ENCODE measurements at places on chromosomes 2 and 18. TPM values are rescaled to one million over a fixed set of nuclear protein-coding genes. Genes with fewer than 3 reads are reported as not detected.

The NOL4 gene
- not detected for total RNA-seq

The GPR17 gene
- not detected for total RNA-seq

The ESCO1 gene
- total RNA-seq: 21.1 TPM

The SLC8A1 gene
- total RNA-seq: 0.44 TPM

The NGEF gene
- not detected for total RNA-seq

The SERPINB11 gene
- total RNA-seq: not detected

The NAT8 gene
- total RNA-seq: not detected

The MDH1B gene
- 0.32 TPM for total RNA-seq

The ZNF521 gene
- total RNA-seq: not detected

The KATNAL2 gene
- total RNA-seq: 0.79 TPM

DNA sequence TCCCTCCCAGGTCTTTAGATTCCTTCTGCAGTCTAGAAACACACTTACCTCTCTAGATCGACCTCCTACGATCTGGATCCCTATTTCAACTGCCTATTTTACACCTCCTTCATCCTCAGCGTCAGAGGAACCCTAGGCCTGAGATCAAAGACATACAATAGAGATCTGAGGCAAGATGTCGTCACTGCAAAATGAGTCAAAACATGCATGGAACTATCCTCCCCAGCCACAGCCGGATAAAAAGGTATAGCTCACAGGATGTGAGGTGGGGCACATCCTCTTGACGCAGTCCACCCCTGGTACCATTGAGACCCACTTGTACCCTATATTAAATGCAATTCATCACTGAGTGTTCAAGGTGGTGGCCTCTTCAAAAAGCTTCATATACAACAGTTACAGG lies 63.7 kb upstream of the DNAJC10 start:
- peaks cover 7% of the 10 kb centered on the region for H3K27me3 ChIP-seq
- no peaks in the 10 kb centered on the region for H3K36me3 ChIP-seq
- DNase-seq: peak; percentile 50
- H3K27ac ChIP-seq: peak overlapping the region; percentile 17

DNA sequence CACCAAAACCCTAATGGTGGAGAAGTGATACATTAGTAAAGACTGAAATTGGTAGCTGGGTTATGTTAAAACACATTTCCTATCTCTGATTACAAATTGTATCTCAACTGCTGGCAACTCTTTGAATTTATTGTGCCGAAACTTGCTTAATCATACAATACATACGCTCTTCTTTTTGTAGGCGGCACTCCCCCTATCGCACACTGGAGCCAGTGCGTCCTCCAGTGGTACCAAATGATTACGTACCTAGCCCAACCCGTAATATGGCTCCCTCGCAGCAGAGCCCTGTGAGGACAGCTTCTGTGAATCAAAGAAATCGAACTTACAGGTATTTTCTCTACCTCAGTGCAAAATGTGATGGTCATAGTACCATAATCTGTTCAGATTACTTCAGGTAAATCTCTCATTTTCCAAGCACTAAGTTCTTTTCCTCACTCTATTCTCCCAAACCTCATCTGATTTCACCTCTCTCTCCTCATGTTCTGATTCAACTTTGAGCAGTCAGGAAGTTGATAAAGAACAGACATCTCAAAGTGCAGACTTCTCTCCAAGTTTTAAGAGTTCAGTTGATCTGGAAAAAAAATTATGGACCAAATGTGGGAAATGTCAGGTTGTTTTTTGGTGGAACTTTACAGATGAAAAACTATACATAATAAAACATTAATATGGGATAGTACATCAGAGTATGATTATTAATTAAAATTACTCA lies 66.5 kb downstream of the ABI2 start:
- H3K27ac ChIP-seq: no peak overlapping the region
- no peak overlapping the region for H3K4me3 ChIP-seq
- H3K4me1 ChIP-seq: peaks cover 9% of the 10 kb centered on the region
- no peaks in the 10 kb centered on the region for H3K27me3 ChIP-seq

GRCh38 chr18:21865043-21865442 lies 124.5 kb downstream of the MIB1 start:
- H3K4me1 ChIP-seq: no peaks in the 10 kb centered on the region

- H3K36me3 ChIP-seq: no peaks in the 10 kb centered on the region
- H3K27ac ChIP-seq: no peak overlapping the region
- H3K4me3 ChIP-seq: no peak overlapping the region
- no peak for DNase-seq
Measured at GRCh38 chr2:179751163-179751809, 110.1 kb downstream of the ZNF385B start.

DNA sequence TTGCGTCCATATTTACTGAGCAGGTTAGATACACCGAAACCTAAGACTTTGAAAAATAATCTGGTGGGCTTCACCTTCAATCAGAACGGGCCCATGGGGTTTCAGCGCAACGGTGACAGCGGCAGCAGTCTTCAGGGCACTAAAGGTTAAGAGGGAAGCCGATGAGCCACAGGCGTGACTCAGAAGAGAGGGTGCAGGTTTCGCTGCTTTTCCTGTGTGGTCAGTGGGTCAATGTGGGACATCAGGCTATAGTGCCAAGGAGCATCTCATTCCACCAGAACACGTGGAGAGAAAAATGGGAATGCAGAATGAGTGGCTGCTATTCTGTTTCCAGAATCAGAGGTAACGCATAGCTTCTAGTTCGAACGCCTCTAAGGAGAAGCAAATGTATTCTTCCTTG lies 8.9 kb downstream of the PTGR3 start:
- no peak overlapping the region for H3K4me3 ChIP-seq
- no peak for DNase-seq
- peaks cover 4% of the 10 kb centered on the region for H3K27me3 ChIP-seq
- peaks cover 14% of the 10 kb centered on the region for H3K4me1 ChIP-seq

GRCh38 chr2:239135531-239135930 lies 265.3 kb downstream of the HDAC4 start:
- H3K27ac ChIP-seq: no peak overlapping the region
- no peak for DNase-seq
- H3K4me1 ChIP-seq: peaks cover 16% of the 10 kb centered on the region
- no peak overlapping the region for H3K4me3 ChIP-seq
- H3K27me3 ChIP-seq: no peaks in the 10 kb centered on the region
- peaks cover 35% of the 10 kb centered on the region for H3K36me3 ChIP-seq

- DNase-seq: no peak
- no peak overlapping the region for H3K4me3 ChIP-seq
- no peaks in the 10 kb centered on the region for H3K4me1 ChIP-seq
- H3K27me3 ChIP-seq: no peaks in the 10 kb centered on the region
- no peaks in the 10 kb centered on the region for H3K36me3 ChIP-seq
- H3K27ac ChIP-seq: no peak overlapping the region
Measured at GRCh38 chr18:34131006-34131405, 93.7 kb downstream of the NOL4 start.

- H3K27ac ChIP-seq: peak overlapping the region; percentile 72
- no peaks in the 10 kb centered on the region for H3K36me3 ChIP-seq
- no peaks in the 10 kb centered on the region for H3K27me3 ChIP-seq
- H3K4me3 ChIP-seq: no peak overlapping the region
Measured at GRCh38 chr2:28649481-28650265, 102.0 kb upstream of the PPP1CB start.

GRCh38 chr2:188517549-188518215 lies 226.0 kb downstream of the GULP1 start:
- no peaks in the 10 kb centered on the region for H3K27me3 ChIP-seq
- no peaks in the 10 kb centered on the region for H3K4me1 ChIP-seq
- no peak overlapping the region for H3K4me3 ChIP-seq
- H3K27ac ChIP-seq: no peak overlapping the region
- no peak for DNase-seq
- no peaks in the 10 kb centered on the region for H3K36me3 ChIP-seq

DNA sequence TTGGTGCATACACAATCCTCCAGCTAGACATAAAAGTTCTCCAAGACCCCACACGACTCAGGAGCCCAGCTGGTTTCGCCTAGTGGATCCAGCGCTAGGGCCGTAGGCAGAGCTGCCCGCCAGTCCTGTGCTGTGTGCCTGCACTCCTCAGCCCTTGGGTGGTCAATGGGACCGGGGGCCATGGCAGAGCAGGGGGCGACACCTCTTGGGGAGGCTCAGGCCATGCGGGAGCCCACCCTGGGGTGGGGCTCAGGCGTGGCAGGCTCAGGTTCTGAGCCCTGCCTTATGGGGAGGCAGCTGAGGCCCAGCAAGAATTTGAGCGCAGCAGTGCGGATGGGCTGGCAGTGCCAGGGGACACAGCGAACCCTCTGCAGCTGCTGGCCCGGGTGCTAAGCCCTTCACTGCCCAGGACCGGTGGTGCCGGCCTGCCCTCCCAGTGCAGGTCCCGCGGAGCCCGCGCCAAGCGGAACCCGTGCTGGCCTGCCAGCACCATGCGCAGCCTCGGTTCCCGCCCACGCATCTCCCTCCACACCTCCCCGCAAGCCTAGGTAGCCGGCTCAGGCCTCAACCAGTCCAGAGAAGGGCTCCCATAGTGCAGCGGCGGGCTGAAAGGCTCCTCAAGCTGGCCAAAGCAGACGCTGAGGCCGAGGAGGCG lies 1566.6 kb upstream of the SLC39A10 start:
- no peak overlapping the region for H3K4me3 ChIP-seq
- no peaks in the 10 kb centered on the region for H3K4me1 ChIP-seq
- no peaks in the 10 kb centered on the region for H3K36me3 ChIP-seq
- no peak for DNase-seq

- peaks cover 15% of the 10 kb centered on the region for H3K4me1 ChIP-seq
- H3K36me3 ChIP-seq: peaks cover 24% of the 10 kb centered on the region
- H3K27ac ChIP-seq: no peak overlapping the region
- H3K27me3 ChIP-seq: peaks cover 5% of the 10 kb centered on the region
- H3K4me3 ChIP-seq: no peak overlapping the region
- no peak for DNase-seq
Measured at GRCh38 chr2:208360259-208361076, 46.1 kb upstream of the PTH2R start.

- H3K4me1 ChIP-seq: peaks cover 79% of the 10 kb centered on the region
- H3K27ac ChIP-seq: peak overlapping the region; percentile 91
- peaks cover 18% of the 10 kb centered on the region for H3K36me3 ChIP-seq
- peak overlapping the region; percentile 73 for H3K4me3 ChIP-seq
- DNase-seq: peak; percentile 55
Measured at GRCh38 chr18:2982452-2983269, 30.3 kb downstream of the LPIN2 start.

DNA sequence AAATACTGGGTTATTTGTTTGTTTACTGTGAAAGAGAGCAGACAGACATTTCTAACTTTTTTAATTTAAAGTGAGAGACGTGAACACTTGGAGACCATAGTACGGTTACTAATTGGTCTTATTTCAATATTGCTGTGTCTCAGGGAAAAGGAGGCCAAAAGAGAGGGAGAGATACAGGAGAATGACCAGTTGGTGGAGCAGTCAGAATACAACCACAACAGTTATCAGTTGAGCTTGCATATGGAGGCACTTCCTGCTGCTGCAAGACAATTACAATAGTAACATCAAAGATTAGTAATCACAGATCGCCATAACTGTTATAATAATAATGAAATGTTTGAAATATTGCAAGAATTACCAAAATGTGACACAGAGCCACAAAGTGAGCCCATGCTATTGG lies 58.2 kb downstream of the TWSG1 start:
- no peak overlapping the region for H3K27ac ChIP-seq
- H3K4me3 ChIP-seq: no peak overlapping the region
- H3K4me1 ChIP-seq: no peaks in the 10 kb centered on the region
- peaks cover 26% of the 10 kb centered on the region for H3K36me3 ChIP-seq

GRCh38 chr2:45610281-45611019 lies 617 bp downstream of the SRBD1 start:
- H3K27ac ChIP-seq: peak overlapping the region; percentile 95
- peak overlapping the region; percentile 95 for H3K4me3 ChIP-seq
- DNase-seq: peak; percentile 69
- H3K36me3 ChIP-seq: no peaks in the 10 kb centered on the region
- H3K4me1 ChIP-seq: peaks cover 25% of the 10 kb centered on the region

DNA sequence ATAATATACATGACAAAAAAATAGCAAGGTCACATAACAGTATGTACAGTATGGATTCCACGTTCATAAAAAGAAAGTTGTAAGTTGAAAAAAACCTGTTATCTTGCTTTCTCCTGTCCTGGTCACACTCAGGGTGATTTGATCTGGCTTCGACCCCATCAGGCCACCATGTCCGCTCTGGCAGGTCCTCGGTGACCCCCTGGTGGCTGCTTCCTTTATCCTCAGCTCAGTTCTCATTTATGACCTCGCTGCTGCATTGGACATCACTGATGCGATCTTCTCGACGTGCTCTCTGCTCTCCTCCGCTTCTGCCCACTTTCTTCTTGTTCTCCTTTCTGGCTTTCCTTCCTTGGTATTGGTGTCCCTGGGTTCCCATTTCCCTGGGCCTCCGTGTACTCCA lies 29.7 kb downstream of the DGKD start:
- no peak for DNase-seq
- H3K4me3 ChIP-seq: no peak overlapping the region
- H3K27ac ChIP-seq: peak overlapping the region; percentile 95
- peaks cover 15% of the 10 kb centered on the region for H3K36me3 ChIP-seq
- H3K4me1 ChIP-seq: peaks cover 76% of the 10 kb centered on the region

- H3K36me3 ChIP-seq: no peaks in the 10 kb centered on the region
- DNase-seq: no peak
- H3K4me3 ChIP-seq: no peak overlapping the region
- H3K27ac ChIP-seq: no peak overlapping the region
- H3K27me3 ChIP-seq: peaks cover 16% of the 10 kb centered on the region
Measured at GRCh38 chr2:172921532-172922236, 154.0 kb upstream of the MAP3K20 start.

- peak overlapping the region; percentile 94 for H3K27ac ChIP-seq
- peak; percentile 77 for DNase-seq
- H3K4me1 ChIP-seq: peaks cover 76% of the 10 kb centered on the region
- no peaks in the 10 kb centered on the region for H3K27me3 ChIP-seq
- H3K4me3 ChIP-seq: peak overlapping the region; percentile 91
Measured at GRCh38 chr2:127080938-127081755, 25.8 kb downstream of the BIN1 start.

- peaks cover 12% of the 10 kb centered on the region for H3K4me1 ChIP-seq
- no peaks in the 10 kb centered on the region for H3K36me3 ChIP-seq
- no peaks in the 10 kb centered on the region for H3K27me3 ChIP-seq
- H3K4me3 ChIP-seq: no peak overlapping the region
Measured at GRCh38 chr18:58565021-58565420, 63.9 kb downstream of the ALPK2 start.

DNA sequence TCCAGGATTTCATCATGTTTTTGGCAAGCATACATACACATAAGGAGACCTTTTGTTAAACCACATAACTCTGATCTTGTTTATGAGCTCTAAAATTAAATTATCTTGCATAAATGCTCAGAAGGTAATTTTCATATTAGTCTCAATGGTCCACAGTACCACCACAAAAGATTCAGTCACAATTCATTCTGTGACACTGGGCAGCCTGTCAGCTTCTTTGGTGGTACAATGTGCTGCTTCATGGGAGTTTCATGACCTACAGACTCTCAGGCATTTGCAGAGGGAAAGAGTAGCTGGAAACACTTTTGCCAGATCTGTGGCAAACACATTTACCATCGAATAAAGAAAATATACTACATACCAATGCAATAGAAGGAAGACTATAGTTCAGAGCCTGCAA lies 51.3 kb upstream of the ZNF397 start:
- DNase-seq: no peak
- H3K27me3 ChIP-seq: peaks cover 2% of the 10 kb centered on the region

GRCh38 chr2:29174937-29175336 lies 59.7 kb downstream of the CLIP4 start:
- H3K27me3 ChIP-seq: no peaks in the 10 kb centered on the region
- no peak overlapping the region for H3K27ac ChIP-seq
- peaks cover 24% of the 10 kb centered on the region for H3K36me3 ChIP-seq

GRCh38 chr18:9736286-9736835 lies 28.3 kb downstream of the RAB31 start:
- peaks cover 40% of the 10 kb centered on the region for H3K27me3 ChIP-seq
- H3K4me3 ChIP-seq: no peak overlapping the region
- DNase-seq: no peak
- no peak overlapping the region for H3K27ac ChIP-seq
- H3K36me3 ChIP-seq: no peaks in the 10 kb centered on the region
- H3K4me1 ChIP-seq: peaks cover 16% of the 10 kb centered on the region

Data from activated CD8-positive, alpha-beta memory T cell treated with anti-CD3 and anti-CD28 coated beads, Interleukin-2, amount 10 ng/mL, durations not matched to agents 7 days and 5 days (primary cell).